ENCODE measurements at places on chromosomes 16 and 17.

DNA sequence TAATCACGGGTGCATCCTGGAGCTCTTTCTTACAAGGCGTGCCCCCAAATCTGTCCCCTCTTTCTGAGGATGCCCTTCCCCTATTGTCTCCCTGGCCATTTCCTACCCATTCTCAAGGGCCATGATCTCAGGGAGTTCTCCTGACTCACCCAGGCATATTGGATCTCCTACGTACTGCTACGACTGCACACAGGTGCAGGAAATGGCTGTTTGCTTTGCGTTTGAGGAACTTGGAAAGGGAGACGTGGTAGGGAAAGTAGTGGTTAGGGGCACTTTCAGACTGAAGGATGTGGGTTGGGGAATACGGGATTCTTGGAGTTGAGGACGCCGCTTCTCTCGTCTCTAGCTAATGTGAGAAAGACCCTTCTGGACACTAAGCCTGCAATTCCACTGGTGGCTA lies 18.7 kb upstream of the MEOX1 start:
- no peak for DNase-seq

GRCh38 chr17:74260525-74260850 lies 13.5 kb upstream of the DNAI2 start:
- DNase-seq: no peak

GRCh38 chr17:68800751-68801150 lies 154.4 kb downstream of the ABCA8 start:
- DNase-seq: no peak

DNA sequence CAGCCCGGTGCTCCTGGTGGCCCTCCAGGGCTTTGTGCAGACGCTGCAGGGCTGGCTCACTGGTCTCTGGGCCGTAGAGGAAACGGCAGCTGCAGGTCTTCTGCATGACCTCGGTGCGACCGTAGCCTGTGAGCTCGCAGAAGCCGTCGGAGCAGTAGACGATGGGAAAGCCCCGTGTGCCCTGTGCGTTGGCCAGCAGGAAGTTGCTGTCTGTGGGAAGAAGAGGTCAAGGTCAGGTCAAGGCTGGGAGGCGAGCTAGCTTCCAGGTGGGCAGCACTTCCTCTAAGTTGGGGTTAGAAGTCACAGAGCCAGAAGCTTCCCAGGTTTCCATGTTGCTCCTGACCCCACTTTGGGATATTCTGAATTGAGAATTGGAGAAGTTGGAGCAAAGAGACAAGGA lies 2.1 kb downstream of the KCNH4 start:
- no peak for DNase-seq

- DNase-seq: no peak
Observed at GRCh38 chr17:59151006-59151405, 4.0 kb downstream of the SKA2 start.

DNA sequence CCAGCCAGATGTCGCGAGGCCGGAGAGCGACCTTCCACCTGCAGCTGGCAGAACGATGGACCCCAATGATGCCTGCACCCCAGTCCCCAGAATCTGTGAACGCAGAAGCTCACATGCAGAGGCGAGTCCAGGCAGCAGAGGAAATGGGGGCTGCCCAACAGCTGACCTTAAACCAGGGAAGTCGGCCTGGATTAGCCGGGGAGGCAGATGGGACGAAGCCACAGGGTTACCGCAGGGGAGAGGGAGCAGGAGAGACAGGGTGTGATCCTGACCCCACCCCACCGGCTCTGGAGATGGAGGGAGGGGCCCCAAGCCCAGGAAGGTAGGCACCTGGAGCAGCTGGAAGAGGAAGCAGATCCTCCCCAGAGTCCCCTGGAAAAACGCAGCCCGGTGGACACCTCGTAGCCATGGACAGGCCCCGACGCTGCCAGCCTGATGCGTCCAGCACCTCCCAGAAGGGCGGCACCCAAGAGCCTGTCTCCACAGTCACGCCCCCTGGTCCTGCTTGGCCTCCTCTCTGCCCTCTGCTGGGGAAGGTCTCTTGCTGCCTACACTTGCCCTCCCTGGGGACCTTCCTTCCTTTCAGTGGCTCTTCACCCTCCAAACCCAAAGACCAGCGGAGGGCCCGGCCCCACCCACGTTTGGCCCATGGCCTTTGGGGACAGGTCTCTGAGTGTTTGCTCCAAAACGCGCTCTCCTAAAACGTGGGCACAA lies 37.3 kb downstream of the PIEZO1 start:
- no peak for DNase-seq

DNA sequence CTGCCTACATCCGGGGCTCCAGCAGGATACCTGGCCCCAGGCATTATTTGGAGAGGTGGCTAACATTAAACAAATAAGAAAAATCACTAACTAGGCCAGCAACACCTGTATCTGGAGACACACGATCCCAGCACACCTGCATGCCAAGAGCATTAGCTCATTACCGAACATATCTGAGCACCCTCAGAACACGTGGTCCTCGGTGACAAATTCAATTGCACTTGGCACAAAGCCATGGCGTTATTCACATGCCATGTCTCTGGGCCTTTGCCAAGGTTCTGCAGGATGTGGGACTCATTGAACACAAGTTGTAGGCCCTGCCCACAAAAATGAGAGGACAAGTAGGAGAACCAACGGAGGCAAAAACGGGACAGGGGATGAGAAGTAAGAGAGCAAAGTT lies 552.3 kb downstream of the TOX3 start:
- no peak for DNase-seq

GRCh38 chr16:17334096-17334495 lies 136.7 kb downstream of the XYLT1 start:
- no peak for DNase-seq

GRCh38 chr17:21072745-21073197 lies 30.0 kb upstream of the USP22 start:
- no peak for DNase-seq

DNA sequence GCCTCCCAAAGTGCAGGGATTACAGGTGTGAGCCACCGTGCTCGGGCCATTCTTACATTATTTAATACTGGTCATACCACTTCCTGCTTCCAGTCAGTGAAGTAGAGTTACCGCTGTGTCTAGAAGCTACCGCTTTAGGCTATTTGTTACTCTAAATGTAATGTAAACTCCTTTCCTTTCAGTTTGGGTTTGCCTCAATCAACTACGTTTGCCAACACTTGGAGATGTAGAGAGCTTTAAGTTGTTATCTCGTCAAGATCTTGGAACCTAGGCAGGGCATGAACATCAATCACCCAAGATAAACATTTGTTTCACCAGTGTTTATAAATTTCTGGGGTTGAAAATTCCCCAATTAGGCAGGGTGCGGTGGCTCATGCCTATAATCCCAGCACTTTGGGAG lies 275.9 kb downstream of the STX8 start:
- no peak for DNase-seq

GRCh38 chr16:4351880-4352279 lies 759 bp upstream of the PAM16 start:
- no peak for DNase-seq

DNA sequence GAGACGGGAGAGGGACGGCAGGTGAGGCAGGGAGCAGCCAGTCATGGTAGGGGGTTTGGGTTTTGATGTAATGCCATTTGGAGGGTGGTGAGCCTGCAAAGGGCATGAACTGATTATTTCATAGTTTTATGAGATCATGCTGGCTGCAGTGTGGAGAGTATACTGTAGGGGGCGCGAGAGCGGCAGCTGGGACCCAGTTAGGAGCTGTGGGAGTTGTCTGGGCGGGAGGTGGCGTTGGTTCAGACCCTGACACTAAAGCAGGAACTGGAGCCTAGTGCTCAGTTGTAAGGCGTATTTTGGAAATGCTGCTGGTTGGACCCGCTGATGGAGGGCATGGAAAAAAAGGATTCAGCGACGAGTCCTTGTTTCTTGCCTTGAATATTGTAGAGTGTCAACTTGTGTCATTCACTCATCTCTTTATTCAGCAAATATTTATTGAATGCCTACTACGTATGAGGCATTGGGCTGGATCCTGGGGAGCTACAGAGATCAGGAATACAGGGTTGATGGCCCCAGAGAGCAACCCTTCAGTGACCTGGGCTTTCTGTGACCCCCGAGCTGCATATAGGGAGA lies 23.7 kb upstream of the KDM8 start:
- DNase-seq: peak; percentile 61

DNA sequence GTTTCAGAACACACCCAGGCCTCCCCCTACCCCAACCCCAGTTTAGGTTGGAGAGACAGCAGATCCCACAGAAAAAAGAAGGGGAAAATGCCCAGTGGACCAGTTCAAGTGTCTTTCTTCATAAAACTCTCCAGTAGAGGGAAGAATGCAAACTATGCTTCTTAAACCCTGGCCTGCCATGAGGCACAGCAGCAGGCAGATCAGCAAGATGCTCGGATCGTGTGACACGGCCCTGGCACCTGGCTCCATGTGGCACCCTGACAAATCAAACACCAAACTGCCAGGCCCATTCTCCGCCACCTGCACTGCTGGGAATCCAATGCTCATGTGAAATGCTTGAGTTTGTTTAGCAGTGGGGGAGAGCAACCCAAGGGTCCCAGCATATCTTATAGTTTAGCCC lies 166.8 kb downstream of the SOX9 start:
- no peak for DNase-seq

GRCh38 chr17:15957206-15957605 lies 12.3 kb downstream of the ADORA2B start:
- DNase-seq: no peak

GRCh38 chr17:82303944-82304808 lies 13.2 kb downstream of the CD7 start:
- no peak for DNase-seq

DNA sequence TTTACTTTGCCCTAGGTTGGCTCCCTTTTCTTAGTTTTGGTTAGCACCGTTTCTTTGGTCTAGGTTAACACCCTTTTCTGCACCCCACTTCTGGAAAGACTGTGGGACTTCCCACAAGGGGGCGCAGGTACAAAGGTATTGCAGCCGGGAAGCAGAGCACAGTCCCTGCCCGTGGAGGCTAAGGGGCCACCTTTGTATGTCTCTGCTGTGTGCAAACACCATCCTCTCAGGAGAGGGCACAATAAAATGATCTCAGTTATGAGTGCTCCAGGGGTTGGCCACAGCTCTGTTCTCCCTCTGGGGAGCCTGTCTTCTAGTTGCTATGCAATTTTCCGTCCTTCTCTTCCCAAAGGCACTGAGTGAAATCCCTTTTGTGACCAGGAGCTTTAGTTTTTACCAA lies 28.4 kb upstream of the TMC5 start:
- DNase-seq: peak; percentile 12

DNA sequence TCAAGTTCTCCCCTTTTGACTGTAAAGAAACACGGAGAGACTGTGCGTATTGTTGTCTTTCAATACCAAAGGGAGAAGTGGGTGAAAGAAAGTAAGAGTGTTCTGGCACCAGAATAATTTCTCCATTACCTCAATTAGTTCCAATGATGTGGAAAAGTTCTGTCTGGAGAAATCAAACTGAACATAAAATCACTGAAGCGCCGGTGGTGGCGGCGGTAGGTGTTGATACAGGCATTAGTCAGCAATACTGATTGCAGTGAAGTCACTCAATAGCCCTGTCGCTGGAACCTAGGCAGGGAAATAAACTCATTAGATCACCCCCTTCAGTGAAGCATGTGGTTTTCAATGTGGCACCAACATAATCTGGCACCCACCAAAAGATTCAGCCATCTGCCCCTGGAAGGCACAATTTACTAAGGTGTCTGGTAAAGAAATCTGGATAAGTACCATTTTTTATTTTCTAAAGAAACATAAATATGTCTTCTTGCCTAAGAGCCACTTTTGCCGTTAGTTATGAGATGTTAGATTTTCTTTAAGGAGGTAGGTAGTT lies 274.2 kb upstream of the SOX9 start:
- no peak for DNase-seq

All from activated CD4-positive, alpha-beta T cell treated with anti-CD3 and anti-CD28 coated beads, Interleukin-2, amount 50 U/mL, for 24 hours (primary cell).